ENCODE measurements at places on chromosomes 7 and 10.

DNA sequence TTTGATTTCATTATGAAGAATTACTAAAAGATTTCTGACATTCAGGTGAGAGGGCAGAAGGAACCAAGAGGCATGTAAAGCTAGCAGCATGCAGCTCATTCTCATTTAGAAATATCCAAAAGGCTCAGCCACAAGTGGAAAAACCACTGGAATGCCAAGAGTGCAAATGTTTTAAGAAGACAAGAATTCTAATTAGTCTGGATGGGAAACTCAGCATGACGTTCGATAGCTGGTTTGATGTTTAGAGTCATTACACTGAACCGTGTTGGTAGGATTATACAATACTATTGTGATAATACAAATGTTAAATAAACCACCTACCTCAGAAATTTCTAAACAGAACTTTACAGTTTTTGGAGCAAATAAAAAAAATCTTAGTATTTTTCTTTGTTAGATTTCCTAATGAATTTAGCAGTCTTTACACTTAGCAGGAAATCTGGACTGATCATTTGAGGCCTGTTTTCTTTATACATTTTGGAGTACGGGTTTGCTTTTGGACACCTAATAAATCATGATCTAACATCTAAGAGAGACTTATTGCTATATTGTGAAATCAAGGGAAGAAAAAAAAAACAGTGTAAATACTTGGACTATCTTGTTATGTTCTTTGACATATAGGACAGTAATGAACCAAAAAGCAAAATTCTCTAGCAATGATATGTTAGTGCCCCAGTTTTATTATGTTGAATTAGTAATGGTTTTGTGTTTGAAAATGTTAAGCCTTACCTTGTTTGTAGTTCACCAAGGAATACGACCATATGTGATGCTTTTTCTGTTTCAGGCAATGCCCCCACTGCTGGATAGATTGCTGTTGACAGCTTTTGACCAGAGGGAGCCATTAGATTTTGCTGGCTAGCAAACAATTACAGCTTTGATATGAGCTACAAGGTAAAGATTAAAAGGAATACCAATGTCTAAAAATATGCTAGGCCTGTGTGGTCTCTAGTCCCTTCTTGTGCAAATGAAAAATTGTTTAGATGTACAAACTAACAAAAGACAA, 354.1 kb upstream of the SEMA3A start:
- no peak for DNase-seq

GRCh38 chr7:7620644-7621210, 19.8 kb upstream of the UMAD1 start:
- DNase-seq: no peak

- DNase-seq: no peak
Measured at GRCh38 chr7:114979803-114980507, 58.1 kb downstream of the MDFIC start.

DNA sequence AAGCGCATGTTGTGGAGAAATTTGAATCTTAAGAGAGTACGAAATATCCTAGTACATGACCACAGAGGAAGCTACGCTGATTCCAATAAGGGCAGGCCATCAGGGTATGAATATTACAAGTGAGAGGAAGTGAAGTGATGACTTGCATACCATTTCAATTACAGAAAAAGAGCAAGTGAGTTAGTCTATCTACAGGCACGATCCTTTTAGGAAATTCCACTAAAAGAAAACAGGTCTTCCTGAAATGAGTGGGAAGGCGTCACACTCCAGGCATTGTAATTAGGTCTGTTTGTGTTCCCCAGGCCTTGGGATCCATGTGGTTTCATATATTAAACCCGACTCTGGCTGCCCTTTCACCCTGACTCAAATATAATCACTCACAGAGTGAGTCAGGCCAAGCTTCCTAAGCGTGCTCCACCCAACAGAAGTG, 152.5 kb downstream of the SEMA3A start:
- peak; percentile 36 for DNase-seq

DNA sequence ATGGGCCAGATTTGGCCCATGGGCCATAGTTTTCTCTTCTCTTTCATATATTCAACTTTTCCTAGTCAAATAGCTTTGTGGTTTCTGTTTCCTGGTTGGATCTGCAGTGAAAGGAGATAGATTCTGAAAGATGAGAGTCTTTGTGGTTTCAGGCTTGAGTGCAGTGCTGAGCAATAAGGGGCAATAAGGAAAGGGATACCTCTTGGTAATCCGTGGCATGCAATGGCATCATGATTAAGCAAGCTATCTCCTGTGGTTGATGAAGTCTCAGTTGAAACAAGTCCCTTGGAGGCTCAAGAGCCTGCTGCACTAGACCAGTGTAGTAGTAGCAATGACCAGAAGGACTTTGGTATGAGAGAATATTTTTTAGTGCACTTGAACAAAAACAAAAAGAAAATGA, 187.7 kb upstream of the CNTNAP2 start:
- DNase-seq: no peak

- DNase-seq: peak; percentile 36
Measured at GRCh38 chr10:101779544-101780186, 3.6 kb downstream of the NPM3 start.

GRCh38 chr7:107165341-107165740, 3.5 kb upstream of the HBP1 start:
- no peak for DNase-seq

GRCh38 chr7:95772771-95773581, 622 bp downstream of the DYNC1I1 start:
- no peak for DNase-seq

DNA sequence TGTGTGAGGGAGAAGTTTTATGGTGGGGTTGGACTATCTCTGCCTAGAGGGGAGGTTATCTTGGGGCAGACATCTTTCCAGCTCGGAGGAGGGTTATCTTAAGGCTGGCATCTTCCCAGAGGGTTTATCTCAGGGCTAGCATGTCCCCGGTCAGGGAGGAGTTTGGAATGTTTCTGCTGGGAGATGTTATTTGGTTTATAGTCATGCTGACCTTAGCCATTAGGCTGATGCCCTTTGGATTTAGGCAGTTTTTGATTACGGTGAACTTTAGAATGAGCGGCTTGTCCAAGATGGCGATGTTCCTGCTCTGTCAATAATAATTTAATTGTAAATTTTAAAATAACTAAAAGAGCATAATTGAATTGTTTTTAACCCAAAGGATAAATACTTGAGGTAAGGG, 236.4 kb downstream of the CACNB2 start:
- DNase-seq: no peak

- no peak for DNase-seq
Measured at GRCh38 chr10:120392245-120392644, 64.8 kb upstream of the PLPP4 start.

DNA sequence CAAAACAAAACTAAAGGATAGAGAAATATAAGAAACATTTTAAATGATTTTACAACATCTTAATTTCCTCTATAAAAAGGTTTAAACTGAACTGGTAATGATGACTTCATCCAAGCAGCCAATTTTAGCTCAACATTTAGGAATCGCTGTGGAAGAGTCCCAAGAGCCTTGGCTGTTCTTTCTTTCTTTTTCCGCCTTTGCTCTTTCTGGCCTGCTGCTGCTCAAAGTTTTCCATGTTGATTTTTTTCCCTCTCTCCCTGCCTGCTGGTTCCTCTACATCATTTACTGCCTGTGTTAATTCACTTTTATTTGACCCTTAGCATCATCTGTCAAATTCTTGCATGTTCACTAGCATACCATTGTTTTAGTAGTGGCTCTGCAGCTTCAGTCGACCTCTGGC, 146.9 kb downstream of the EVX1 start:
- DNase-seq: no peak

DNA sequence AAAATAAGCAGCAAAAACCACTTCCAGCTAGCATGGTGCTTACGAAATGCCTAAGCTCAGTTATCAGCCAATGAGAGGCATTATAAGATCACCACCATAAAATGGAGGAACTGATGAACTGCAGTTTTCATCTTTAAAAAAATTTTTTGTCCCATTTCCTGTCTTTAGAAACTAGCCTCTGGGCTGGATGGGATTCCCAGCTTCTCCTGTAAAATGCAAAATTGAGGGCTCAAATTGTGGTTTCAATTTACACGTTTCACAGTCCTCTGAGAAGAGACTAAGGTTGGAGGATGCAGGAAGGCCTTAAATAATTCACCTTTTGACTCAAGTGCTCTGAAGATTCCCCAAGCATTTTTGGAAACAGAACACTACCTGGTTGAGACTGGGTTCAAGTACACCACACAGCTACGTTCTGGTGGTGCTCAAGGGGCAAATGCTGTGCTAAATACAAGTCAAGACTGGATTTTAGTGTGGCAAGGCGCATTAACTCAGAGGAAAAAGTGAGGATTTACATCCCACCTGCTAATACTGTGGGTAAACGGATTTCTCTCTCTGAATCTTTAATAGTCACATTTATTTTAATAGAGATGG, 951 bp downstream of the ZNF25 start:
- no peak for DNase-seq

DNA sequence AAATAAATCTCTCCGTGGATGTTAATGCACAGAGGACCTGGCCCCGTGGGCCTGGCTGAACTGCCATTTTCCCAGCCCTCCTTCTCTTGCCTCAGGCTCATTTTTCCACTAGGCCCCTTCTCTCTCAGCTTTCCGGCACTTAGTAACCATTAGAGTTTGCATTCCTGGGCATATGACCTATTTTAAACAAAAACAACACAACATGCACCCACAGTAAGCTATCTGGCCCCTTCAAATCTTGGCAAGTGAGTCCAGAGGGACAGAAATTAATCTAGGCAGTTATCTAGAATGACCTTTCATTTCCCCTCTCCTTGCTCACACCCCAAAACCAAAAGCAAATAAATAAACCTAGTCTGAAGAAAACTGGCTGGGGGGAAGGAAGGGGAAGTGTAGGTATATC, 11.7 kb downstream of the FBXW4 start:
- no peak for DNase-seq

GRCh38 chr10:78783753-78784152, 285.0 kb upstream of the ZMIZ1 start:
- DNase-seq: no peak

DNA sequence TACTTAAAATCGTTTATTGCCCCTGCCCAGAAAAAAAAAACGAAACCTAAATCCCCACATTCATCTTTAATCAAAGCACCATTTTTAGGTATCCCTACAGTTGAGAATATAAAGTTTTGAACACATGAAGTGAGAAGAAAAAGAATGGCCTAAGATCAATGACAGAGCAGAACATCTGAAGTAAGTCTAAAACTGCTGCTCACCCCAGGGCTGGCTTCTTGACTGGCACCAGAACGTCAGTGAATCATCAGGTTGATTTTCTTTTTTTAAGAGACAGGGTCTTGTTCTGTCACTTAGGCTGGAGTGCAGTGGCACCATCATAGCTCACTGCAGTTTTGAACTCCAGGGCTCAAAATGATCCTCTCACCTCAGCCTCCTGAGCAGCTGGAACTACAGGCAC, 24.9 kb downstream of the SHTN1 start:
- no peak for DNase-seq

GRCh38 chr10:24723788-24724380, at the start of gene ARHGAP21:
Gene ARHGAP21 (minus strand): TSS chr10:24723887. CDS start chr10:24721899, 1,988 bp downstream.
- DNase-seq: no peak

- no peak for DNase-seq
Measured at GRCh38 chr10:51937308-51938140, 238.1 kb upstream of the CSTF2T start.

GRCh38 chr7:82624337-82624736, 180.8 kb upstream of the CACNA2D1 start:
- no peak for DNase-seq

GRCh38 chr7:672891-673290, 53.6 kb upstream of the DNAAF5 start:
- DNase-seq: no peak

GRCh38 chr10:57979956-57980355, 287.7 kb downstream of the IPMK start:
- DNase-seq: no peak

DNA sequence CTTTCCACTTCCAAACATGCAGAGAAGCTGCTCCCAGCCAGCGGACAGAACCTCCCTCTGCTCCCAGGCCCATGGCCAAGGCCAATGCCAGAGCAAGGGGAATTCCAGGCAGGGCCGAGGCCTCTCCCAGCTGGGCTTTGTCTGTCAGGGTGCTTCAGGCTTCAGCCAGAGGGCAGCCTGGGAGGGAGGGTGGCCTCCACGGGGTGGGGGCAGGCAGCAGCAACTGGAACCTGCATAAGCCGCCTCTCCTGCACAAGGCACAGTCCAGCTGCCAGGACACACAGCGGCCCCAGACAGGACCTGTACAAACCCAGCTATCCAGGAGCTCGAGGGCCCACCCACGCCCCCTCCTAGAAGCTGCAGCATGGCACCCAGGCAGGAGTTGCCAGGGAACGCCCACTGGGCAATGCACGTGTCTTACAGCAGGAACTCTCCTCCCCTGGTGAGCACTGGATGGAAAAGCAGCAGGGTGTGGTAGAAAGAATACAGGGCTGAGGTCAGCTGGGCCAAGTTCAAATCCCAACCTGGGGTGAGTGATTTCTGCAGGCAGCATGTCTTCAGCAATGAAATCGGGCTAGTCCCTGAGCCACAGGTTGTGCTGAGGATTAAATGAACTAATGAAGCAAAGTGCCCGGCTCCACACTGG, 7.6 kb downstream of the FAM53B start:
- DNase-seq: no peak

- no peak for DNase-seq
Measured at GRCh38 chr7:31811650-31812461, 124.8 kb downstream of the PPP1R17 start.

DNA sequence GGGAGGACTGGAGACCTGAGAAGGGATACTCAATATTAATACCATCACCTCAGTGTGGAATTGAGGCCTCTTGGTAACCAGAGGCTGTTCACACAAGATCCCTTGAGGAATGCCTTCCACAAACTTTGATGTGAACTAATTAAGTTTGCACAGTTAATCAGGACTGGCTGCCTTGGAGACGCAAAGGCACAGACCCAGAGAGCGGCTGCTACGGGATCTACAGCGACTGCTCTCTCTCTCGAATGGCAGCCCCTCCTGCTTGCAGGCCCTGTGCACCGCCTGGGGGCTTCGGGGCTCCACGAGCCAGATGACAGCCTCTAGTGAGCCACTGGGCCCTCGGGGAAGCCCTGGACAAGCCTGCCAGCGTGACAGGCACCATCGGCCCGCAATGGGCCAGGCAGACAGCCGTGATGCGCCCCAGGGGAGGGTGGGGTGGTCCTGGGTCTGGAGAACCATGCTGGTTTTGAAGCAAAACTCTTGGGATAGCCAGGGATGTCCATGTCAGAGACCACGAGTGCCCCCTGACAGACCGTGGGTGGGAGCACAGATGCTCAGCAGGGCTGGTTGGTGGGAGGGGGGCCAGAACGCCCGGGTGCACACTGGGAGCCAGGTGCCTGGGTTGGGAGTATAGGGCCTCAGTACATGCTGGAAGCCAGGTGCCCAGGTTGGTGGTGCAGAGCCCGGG, 195.6 kb downstream of the ELFN1 start:
- no peak for DNase-seq

Data from HCT116 (cell line).